ENCODE measurements at places on chromosomes 2 and 18. TPM values are rescaled to one million over a fixed set of nuclear protein-coding genes. Genes with fewer than 3 reads are reported as not detected.

Gene ANKRD30BL
- 0.14 TPM for total RNA-seq

Gene SERPINB11
- not detected for total RNA-seq

Gene CRYBA2
- not detected for total RNA-seq

DNA sequence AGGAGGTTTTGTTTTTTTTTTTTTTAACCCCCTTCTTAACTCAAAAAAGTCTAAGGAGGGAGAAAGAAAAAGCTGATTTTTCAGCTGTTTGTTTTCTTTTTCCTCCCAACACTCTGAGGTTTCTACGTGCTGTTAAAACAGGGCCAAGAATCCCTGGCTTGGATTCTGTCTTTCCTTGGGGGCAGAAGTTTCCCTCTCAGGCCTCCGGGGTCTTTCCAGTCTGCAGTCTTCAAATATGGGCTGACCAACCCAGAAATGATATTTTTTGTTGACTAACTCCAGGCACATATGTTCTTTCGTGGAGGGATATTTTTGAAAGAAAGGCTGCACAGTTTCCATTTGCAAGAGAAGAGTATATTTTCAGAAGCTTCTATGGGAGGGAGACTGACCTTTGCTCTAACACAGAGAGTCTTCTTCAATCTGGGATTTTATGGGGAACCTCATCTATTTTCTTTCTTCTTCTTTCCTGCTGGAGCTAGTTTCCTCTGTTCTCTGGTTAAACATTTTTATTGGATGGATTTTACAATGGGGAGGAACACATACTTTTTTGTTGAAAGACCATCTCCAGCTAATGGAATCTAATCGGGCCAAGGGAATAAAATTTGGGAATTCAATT lies 93.3 kb upstream of the SPRED2 start:
- no peak for DNase-seq

DNA sequence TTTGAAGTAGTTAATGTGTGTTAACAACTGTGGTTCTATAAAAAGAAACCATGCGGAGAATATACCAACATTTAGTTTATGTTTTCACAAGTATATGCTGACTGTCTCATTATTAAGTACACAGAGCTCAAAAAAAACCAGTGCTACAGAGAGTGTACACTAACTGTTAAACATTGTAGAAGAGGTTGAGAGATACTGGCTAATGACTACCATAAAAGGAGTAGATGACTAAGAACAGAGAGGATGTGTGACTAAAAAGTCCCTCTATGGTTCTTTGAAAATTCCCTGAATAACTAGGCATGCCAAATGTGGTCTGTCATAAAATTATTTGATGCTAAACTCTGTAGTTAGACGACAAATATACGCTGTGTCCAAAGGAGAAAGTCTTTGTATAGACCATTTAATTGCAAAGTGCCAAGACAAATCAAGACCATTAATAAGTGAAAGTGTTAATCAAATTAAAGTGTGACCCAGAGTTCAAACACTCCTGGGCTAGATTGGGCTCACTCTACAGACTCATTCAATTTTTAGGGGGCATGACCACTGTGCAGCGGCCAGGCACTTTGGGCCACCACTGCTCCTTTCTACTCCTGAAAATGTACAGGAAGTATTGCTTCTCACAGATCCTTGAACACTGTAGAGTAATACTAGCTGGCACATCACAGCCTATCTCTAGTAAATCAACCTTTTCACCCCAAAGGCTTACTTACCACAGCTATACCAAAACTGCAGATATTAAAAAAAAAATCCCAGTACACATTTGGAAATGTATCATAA lies 45.1 kb upstream of the SERTAD2 start:
- peak; percentile 81 for DNase-seq

DNA sequence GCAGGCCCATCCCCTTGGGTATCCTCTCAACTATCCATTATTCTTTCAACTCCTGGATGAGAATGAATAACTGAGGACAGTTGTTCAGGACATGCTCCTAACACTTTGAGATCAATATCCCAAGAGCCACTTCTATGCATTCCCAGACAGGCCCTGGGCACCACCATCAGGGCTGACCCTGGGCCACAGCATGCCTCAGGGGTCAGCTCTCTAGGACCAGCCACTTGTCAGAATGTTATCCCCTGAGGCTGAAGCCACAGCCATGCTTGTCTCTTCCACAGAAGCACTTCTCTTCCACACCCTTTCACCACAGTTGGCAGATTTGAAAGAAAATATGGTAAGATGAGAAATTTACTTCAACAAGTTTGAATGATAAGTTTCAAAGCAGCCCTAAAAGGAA lies 28.7 kb downstream of the SLC14A1 start:
- no peak for DNase-seq

All from kidney epithelial cell (primary cell).